Activated T-cell treated with anti-CD3 and anti-CD28 coated beads, Interleukin-2, amount 50 U/mL, for 72 hours (primary cell): ENCODE measurements at places on chromosomes 13 and 19. TPM values are rescaled to one million over a fixed set of nuclear protein-coding genes. Genes with fewer than 3 reads are reported as not detected.

Gene FSD1
- total RNA-seq: 17.1 TPM

Gene PLIN4
- 0.05 TPM for total RNA-seq

Gene DZIP1
- 0.31 TPM for total RNA-seq

DNA sequence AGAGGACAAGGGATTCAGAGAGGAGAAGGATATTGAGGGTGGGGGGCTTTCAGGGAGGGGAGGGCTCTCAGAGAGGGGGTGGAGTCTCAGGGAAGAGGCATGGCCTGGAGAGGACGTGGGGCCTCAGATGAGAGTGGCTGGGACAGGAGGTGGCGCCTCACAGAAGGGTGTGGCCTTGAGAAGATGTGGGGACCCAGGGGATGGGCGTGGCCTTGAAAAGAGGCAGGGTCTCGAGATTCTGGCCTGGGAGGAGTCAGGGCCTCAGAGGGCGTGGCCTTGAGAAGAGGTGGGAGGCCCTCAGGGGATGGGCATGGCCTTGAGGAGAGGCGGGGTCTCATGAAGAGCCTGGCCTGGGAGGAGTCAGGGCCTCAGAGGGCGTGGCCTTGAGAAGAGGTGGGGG is 23.7 kb upstream of the TNFSF14 start:
- DNase-seq: no peak

- no peak for DNase-seq
These were observed 418.6 kb downstream of the OXGR1 start for GRCh38 chr13:96575423-96576320.

GRCh38 chr19:8363803-8364771 is at the start of gene ANGPTL4:
Gene ANGPTL4, plus strand, starts transcription at chr19:8364155. Its CDS starts 167 bp downstream, at chr19:8364322.
- peak; percentile 69 for DNase-seq

DNA sequence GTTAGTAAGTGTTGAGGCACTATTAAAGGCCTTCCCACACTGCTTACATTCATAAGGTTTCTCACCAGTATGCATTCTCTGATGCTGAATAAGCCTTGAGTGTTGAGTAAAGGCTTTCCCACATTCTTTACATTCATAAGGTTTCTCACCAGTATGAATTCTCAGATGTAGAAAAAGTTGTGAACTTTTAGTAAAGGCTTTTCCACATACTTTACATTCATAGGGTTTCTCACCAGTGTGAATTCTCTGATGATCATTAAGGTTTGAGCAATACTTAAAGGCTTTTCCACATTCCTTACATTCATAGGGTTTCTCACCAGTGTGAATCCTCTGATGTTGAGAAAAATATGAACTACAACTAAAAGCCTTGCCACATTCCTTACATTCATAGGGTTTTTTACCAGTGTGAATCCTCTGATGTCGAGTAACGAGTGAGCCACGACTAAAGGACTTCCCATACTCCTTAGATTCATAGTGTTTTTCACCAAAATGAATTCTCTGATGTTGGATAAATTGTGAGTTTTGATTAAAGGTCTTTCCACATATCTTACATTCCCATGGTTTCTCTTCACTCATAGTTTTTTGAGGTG is 24.2 kb downstream of the ZNF829 start:
- DNase-seq: no peak

GRCh38 chr19:54947381-54947780 is at the start of gene NLRP7:
Gene NLRP7, minus strand, starts transcription at chr19:54947530.
- no peak for DNase-seq

DNA sequence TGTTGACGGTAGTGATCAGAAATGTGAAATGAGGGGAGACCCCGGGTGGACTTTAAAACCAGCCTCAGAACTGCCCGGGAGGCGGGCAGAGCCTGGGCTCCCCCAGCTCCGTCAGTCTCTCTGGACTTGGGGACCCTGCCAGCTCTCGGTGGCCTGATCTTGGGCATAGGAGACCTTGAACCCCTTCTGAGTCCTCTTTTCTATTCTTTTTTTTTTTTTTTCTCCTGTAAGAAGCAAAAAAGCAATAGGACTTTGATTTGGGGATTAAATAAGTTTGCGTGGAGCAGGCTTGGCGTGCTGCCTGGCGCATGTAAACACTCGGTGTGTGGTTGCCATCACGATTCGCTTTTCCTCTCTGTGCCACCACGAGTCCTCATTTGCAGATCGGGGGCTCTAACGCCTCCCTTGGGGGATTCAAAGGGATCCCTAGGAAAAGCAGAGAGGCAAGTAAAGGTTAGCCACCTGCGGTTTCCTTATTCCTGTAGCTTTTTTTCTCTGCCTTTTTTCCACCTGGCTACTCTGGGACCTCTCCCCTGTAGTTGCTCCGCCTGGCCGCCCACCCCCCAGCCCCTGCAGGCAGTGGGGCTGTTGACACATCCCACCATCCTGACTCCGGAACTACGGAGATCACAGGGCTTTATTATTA is 1.3 kb downstream of the SAFB start:
- DNase-seq: peak; percentile 20

DNA sequence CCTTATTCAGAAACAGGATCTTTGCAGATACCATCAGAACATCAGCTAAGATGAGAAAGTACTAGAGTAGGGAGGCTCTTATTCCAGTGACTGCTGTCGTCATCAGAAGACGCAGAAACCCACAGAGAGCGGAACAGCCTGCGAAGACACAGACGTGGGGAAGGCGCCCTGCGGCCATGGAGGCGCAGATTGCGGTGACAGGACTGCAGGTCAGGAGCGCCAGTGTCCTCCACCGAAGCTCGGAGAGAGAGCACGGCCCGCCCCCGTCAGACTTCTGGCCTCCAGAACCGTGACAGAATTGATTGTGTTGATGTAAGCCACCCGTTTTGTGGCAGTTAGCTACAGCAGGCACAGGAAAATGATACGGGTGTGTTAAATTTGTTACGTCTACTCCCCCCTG is 275.5 kb downstream of the EFNB2 start:
- DNase-seq: no peak

GRCh38 chr13:48660361-48661076 is 6.8 kb downstream of the CYSLTR2 start:
- DNase-seq: no peak

DNA sequence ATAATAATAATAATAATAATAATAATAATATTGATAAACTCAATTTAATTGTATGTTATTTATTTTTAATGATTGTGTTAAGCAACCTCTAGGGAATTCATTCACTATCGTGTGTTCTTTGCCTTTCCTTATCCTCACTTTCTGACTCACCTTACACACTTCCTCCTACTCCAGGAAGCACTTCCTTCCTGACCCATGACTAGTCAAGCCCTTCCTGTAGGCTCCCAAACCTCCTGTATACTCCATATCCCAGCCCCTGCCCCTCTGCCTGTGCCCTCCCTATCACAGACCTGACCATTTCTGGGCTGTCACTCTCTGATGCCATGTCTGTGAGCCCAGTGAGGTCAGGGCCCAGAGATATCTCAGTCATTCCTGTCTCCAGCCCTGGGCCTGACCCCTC is 7.6 kb downstream of the LGALS4 start:
- no peak for DNase-seq

DNA sequence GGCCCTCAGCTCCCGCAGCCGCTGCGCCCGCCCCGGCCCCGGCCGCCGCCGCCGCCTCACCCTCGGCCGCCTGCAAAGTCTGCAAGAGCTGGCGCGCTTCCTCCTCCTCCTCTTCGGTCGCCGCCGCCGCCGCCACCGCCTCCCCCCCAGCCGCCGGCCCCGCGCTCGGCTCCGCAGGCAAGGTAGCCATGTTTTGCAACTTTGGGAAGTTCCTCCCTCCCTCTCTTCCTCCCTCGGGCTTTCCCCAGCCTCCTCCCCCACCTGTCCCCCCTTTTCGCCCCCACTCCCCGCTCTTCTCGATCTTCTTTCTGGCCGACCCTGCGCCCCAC is 433 bp downstream of the SIX5 start:
- DNase-seq: peak; percentile 63

DNA sequence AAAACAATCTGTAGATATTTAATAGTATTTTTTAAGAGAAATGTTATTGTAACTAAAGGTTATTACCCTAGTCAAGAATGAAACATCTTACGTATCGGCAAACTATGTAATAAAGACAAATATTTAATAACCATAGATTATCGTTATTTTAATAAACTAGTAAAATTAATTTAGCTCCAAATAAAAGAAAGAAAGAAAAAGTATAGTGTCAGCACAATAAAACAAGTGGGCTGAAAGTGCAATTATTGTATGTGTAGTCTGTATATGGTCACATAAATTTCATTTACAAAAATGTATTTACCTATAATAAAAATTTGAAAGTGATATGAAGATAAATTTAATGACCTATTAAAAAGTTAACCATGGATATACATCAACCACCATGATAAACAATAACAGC is 1258.4 kb upstream of the MIR17HG start:
- DNase-seq: no peak

- no peak for DNase-seq
These were observed 6.3 kb downstream of the FGF9 start for GRCh38 chr13:21677075-21677623.
